ENCODE measurements at places on chromosomes 3 and 15.

GRCh38 chr3:32405155-32405554, 13.5 kb downstream of the CMTM7 start:
- peaks cover 11% of the 10 kb centered on the region for H3K4me1 ChIP-seq
- H3K36me3 ChIP-seq: no peaks in the 10 kb centered on the region
- no peak overlapping the region for H3K27ac ChIP-seq
- H3K4me3 ChIP-seq: no peak overlapping the region
- DNase-seq: no peak

GRCh38 chr3:99240700-99241099, 339.2 kb upstream of the DCBLD2 start:
- no peaks in the 10 kb centered on the region for H3K4me1 ChIP-seq
- H3K36me3 ChIP-seq: no peaks in the 10 kb centered on the region
- no peak overlapping the region for H3K27ac ChIP-seq
- H3K4me3 ChIP-seq: no peak overlapping the region
- no peak for DNase-seq

- H3K4me1 ChIP-seq: no peaks in the 10 kb centered on the region
- no peaks in the 10 kb centered on the region for H3K36me3 ChIP-seq
- H3K27me3 ChIP-seq: no peaks in the 10 kb centered on the region
- H3K4me3 ChIP-seq: no peak overlapping the region
These were observed 138.0 kb upstream of the THBS1 start for GRCh38 chr15:39442898-39443297.

GRCh38 chr3:125403789-125404188, 28.7 kb upstream of the ZNF148 start:
- DNase-seq: no peak
- H3K36me3 ChIP-seq: no peaks in the 10 kb centered on the region
- H3K4me1 ChIP-seq: no peaks in the 10 kb centered on the region

DNA sequence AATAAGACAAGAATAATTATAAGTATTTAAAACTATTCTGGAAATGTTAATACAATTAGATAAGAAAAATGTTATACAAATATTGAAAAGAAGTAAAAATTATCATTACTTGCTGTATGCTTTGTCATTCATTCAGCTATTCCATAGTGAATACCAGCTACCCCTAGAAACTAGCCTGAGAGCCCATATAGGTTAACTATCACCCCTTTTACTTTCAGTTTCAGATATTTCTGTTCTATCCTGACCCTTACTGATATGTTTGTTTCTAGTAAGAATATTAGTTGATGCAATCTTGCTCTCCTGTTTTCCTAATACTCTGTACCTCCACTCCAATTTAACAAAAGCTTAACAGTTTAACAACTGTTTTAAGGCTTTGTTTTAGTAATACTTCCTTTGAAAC, 31.6 kb downstream of the FAM227B start:
- no peaks in the 10 kb centered on the region for H3K4me1 ChIP-seq
- H3K27ac ChIP-seq: no peak overlapping the region
- H3K27me3 ChIP-seq: no peaks in the 10 kb centered on the region
- no peak overlapping the region for H3K4me3 ChIP-seq

- no peaks in the 10 kb centered on the region for H3K4me1 ChIP-seq
- H3K4me3 ChIP-seq: no peak overlapping the region
- DNase-seq: no peak
- H3K27me3 ChIP-seq: no peaks in the 10 kb centered on the region
- H3K36me3 ChIP-seq: no peaks in the 10 kb centered on the region
These were observed 15.1 kb downstream of the VEPH1 start for GRCh38 chr3:157488144-157488543.

GRCh38 chr15:51244423-51244869, 94.0 kb downstream of the CYP19A1 start:
- H3K4me3 ChIP-seq: no peak overlapping the region
- H3K36me3 ChIP-seq: no peaks in the 10 kb centered on the region
- peak overlapping the region; percentile 92 for H3K27ac ChIP-seq
- no peaks in the 10 kb centered on the region for H3K27me3 ChIP-seq
